Fibroblast of skin of back (primary cell): ENCODE measurements at places on chromosomes 1 and 21.
A peak's percentile ranks its signal among the peaks of the same experiment; 100 is the strongest.

DNA sequence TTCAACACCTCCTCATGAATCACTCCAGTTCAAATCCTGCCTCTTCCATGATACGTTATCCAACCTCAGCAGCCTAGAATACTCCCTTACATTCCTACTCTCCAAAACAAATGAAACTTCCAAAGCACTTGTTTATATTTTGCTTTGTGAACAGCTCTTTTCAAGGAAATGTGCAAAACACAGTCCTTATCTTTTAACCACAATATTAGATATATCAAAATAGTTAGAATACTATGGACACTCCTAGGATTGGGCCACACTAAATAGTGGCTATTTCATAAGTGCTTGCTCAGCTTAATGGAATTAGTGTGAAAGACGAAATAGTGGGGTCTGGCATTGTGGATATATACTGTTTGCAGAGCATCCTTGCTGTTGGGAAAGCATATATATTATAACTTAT lies 173.5 kb downstream of the ZC3H11B start:
- DNase-seq = no peak

DNA sequence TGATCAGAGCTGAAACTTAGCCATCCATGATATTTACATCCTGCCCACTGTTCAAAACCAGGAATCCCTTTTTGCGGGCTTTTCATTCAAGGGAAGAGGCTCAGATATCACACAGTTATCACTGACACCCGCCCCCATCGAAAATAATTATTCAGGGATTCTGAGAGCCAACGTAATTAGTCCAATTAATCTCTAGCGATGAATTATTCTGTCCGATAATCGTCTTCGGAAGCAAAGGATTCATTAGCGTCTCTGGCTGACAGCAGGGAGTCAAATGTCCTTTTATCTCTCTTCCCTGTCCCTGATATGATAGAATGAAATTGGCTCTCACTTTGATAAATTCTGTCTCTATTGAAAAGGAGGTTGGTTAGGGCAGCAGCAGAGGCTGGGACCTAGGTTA lies 140.4 kb upstream of the IPO9 start:
- DNase-seq = no peak

DNA sequence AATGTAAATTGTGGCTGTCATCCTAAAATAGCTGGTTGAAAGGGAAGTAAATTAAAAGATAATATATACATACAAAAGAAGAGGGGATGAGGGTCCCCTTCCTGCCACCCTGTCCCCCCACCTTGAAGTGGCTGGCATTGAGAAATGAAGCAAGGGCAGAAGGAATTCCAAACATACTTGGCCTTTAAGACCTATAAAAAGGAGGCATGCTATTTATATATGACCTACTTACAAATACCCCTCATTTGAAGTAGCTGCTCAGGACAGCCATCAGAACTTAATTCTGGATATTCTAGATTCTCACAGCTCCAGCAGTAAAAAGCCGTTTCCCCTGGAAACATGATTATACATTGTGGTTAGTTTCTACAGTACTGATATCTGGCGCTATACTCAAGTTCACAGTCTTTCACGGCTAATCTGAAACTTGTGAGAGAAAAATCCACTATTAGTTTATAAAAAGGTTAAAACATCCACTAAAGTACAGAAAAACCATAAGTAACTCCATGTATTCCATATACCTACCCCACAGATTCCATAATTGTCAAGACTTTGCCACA lies 9.6 kb upstream of the MAP10 start:
- no peak for DNase-seq

- peak; percentile 20 for DNase-seq
Observed at GRCh38 chr1:245673881-245674414, 519.2 kb downstream of the KIF26B start.

GRCh38 chr1:86520789-86521521 lies 25.9 kb upstream of the CLCA4 start:
- no peak for DNase-seq

DNA sequence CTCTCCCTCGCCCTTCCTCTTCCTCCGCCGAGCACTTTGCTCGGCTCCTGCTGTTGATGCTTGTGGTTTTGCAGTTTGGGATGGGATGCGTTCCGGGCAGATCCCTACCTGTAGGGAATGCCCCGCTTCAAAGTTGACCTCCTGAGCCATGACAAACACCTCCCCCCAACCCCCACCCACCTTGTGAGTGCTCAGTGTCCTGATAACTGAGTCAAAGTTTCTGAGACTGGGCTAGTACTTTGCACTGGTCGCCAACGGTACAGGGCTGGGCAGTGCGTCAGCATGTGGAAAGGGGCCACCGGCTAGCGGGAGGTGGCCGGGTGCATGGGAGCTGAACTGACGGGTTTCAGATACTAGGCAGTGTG lies 771 bp downstream of the RABGAP1L start:
- peak; percentile 28 for DNase-seq

GRCh38 chr1:35201631-35202030 lies 8.7 kb upstream of the SFPQ start:
- no peak for DNase-seq

- peak; percentile 69 for DNase-seq
Observed at GRCh38 chr1:115409094-115410015, 71.3 kb upstream of the NGF start.

DNA sequence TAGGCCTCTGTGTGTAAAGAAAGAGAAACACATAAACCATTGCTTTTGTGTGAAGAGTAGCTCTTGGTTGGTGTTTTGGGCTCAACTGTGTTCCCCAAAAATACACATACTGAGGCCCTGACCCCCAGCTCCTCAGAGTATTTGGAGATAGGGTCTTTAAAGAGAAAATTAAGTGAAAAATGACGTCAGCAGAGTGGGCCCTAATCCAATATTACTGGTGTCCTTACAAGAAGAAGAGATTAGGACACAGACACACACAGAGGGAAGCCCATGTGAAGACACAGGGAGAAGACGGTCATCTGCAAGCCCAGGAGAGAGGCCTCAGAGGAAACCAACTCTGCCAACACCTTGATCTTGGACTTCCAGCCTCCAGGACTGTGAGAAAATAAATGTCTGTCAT lies 76.9 kb upstream of the PGBD5 start:
- no peak for DNase-seq

DNA sequence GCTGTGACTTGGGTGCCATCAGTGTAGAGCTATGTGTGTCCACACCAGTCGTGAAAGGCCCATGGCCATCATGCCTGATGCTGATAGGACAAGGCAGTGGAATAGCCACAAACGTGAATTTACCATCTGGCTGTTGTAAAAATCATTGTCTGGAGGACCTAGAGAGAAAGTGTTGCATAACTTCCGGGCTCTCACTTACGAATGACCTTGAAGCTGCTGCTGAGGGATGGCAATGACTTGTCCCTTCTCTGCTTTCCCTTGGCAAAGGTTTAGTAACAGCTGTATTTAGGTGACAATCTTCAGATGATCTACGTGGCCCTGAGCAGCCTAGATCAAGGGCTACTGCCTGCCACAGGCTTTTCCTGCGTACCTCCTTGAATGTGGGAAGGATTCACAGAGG lies 5.8 kb downstream of the ATP1B1 start:
- DNase-seq = no peak

- DNase-seq = no peak
Observed at GRCh38 chr1:232145768-232146167, 484.2 kb downstream of the SIPA1L2 start.

DNA sequence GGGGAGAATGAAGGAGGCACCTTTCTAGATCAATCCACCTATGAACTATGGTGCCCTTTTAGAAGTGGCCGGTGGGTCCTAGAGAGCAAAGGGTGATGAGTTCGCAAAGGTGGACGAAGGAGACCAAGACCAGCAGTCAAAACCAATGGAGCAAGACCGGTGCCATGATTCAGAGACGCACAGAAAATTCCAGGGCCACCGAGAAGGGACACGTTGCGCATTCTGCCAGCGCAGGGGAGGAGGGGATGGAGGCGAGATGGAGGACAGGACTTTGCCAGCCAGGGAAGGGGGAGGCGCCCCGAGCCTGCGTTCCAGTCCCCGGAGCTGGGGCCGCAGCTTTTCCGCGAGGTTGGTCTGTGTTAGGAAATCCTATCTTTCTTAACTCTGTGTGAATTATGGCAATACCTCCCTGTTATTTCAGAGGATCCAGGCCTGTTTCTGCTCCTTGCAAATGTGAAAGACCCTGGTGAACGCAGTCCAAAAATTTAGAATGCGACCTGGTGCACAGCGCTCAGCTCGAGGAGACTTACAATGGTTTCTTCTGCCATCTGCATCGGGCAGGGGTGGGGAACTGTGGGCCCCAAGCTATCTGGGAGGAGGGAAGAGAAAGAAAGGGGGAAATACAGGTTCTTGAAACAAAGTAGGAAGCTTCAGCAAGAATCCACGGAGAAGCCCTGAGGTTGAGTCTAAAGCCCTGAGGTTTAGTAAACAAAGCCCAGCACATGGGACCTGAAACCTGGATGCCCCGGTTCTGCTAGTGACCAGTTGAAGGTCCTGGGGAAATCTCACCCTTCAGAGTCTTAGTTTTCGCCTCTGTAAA lies 129.4 kb downstream of the MRPS6 start:
- no peak for DNase-seq

DNA sequence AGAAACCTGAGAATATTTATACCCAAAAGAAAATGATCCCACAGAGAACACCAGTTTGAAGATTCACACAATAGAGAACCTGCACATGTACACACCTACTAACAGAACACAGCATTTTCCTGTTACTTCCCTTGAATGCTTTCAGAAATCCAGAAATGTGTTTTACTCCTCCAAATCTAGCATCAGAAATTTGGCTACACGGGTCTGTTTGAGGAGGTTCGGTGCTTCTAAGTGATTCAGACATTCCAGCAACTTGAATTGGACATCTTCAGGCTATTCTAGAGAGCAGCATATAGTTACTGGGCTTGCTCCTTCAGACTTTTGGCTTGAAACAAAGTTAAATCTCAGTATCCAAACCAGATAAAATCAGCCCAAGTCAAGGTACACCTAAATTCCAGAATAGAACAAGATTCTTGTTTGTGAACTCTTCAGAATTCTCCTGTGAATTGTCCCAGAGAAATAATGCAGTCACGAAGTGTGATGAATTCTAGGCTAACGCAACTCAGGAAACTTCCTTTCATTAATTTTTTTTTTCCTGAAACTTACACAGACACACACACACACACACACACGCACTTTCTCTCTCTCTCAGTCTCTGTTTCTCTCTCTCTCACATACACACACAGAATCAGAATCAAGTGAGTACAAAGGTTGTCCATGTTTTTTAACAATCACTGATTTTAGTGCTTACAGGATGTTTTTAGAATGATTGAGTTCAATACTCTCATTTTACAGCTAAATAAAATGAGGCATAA lies 278.4 kb upstream of the SNX7 start:
- DNase-seq = no peak

DNA sequence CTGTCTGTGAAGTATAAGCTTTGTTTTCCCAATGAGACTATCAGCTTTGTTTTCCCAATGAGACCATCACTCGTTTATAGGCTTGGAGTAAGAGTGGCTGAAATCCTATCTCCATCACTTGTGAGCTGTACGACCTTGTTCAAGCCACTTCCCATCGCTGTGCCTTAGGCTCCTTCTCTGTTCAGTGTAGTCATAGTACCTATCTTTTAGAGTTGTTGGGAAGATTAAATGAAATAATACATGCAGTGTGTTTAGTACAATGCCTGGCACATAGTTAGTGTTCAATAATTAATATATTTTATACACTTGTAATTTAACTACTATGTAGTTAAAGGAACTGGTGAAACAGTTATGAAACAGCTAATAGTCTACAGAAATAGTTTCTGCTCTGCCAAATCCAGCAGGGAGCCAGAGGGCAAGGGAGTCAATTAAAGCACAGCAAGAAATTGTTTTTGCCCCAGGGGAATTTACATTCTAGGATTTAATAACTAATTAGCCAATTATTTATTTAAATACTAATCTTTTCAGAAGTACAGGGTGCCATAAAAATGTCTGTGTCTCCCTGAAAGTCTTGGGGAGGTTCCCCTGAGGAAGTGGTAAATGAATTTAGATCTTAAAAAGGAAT lies 139.3 kb upstream of the HMCN1 start:
- no peak for DNase-seq

DNA sequence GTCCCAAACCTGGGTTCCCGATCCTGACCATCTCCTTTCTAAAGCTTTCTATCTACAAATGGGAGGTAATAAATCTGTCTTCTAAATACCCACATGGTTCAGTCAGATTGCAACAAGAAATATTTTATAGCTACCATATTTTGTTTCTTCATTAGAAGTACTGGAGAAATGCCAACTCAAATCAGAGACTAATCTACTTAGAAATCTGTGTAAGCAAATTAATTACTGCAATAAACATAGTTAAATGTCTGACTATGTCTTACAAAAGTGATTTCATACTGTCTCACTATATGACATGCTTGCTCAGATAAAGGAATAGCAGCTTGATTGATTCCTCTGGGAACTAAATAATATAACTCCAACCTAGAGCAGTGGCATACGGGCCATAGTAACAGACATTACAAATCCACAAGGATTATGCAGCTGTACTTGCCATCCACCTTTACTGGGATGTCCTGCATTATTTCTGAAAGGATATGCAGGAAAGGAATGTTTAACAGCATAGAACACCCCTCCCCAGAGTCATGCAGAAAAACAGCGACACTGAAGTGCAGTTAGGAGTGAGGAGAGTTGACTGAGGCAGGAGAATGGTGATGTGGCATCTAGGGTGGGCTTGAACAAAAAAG lies 80.3 kb downstream of the PCNX2 start:
- DNase-seq = no peak

- no peak for DNase-seq
Observed at GRCh38 chr1:74422421-74423292, 89.8 kb downstream of the LRRC53 start.

DNA sequence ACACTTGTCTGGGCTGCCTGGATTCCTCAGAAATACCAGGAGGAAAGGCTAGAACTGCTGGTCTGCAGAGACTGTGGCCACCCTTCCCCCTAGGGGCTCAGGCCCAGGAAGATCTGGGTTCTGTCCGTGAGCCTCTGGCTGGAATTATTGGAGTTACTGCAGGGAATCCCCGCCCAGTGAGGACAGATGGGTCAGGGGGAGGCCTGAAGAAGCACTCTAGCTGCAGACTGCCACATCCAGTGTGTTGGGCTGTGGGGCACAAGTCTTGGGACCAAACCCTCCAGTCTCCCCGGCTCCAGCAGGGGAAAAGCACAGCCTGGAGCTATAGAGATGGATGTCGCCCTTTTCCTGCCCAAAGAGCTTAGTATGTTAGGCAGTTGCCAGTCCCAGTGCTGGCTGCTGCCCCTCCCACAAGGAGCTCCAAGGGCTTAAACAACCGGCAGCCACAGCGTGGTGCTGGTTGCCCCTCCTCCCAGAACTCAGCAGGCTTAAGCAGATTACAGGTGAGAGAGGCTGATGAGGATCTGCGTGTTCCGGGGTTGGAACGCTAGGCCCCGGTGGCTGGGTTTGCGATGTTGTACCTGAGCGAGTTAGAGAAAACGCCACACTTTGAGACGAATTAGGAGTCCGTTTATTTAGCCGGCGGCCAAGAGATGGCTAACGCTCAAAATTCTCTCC lies 255.5 kb upstream of the LRRC7 start:
- no peak for DNase-seq
